Body of pancreas (tissue), 4 donors: ENCODE measurements at places on chromosomes 1 and 21. TPM values are rescaled to one million over a fixed set of nuclear protein-coding genes. Genes with fewer than 3 reads are reported as not detected.

- no peak overlapping the region for H3K27ac ChIP-seq
- no peak overlapping the region for H3K4me3 ChIP-seq
- no peaks in the 10 kb centered on the region for H3K36me3 ChIP-seq
- DNase-seq = no peak
Measured at GRCh38 chr1:25369241-25369640, 31.1 kb downstream of the TMEM50A start.

- DNase-seq = no peak
- H3K4me1 ChIP-seq = peaks cover 8% of the 10 kb centered on the region
- no peak overlapping the region for H3K4me3 ChIP-seq
- no peaks in the 10 kb centered on the region for H3K36me3 ChIP-seq
Measured at GRCh38 chr21:25903607-25904006, 168.8 kb downstream of the GABPA start.

DNA sequence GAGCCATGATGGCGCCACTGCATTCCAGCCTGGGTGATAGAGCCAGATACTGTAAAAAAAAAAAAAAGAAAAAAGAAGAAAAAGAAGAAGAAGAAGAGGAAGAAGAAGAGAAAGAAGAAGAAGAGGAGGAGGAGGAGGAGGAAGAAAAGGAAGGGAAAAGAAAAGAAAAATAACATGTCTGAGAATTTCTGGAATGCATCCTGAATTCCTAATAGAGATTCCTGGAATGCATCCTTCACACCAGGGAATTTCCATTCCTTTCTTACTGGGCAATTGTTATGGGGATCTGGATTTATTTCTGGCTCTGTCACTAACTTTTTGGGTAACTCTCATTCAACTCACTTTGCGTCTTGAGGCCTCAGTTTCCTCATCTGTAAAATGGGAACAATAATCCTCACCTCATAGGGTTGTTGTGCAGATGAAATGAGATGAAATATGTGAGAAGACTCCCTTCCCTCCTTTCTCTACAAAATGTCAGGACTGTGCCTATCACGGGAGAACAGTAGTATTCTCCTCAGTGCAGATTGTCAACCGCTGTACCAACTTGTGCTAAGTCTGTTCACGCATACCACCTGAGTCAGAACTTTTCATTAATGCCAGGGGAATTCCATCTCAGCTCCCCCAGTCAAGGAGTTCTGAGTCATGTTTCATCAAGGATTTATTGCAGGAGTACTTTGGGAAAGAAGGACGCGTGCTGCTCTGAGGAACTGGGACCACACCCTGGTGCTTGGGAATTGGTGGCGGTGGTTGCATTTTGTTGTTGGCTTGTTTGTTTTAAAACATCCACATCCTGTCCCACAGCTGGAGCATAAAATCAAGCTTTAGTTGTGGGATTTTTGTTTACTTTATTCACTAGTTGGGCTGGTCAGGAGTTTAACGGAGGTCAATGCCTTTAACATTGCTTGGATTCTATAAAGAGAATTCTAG lies 42.4 kb upstream of the ROR1 start:
- DNase-seq = no peak
- H3K27ac ChIP-seq = no peak overlapping the region
- H3K4me3 ChIP-seq = no peak overlapping the region
- H3K36me3 ChIP-seq = no peaks in the 10 kb centered on the region
- no peaks in the 10 kb centered on the region for H3K27me3 ChIP-seq
- H3K4me1 ChIP-seq = no peaks in the 10 kb centered on the region

DNA sequence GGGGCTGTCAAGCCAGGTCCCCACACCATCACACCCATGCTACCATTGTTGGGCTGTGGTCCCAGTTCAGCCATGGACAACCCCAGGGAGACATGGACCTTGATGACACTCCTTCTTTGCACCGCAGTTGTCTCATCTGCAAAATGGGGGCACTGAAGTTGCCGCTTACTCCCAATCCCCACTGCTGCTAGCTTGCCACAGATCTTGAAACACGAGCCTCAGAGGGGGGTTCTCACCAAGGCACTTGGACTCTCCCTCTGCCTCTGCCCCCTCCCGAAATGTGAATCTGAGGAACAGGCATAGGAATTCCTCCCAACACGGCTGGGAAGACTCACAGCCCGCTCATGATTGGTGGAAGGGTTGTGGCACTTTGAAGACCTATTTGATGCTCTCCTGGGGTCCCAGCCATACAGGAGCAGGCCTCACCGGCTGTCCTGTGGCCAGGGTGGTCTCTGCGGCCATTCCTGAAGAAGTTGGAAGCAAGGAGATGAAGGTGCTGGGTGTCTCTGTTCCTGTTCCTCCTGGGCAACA lies 31.1 kb downstream of the RUNX3 start:
- no peak for DNase-seq
- peaks cover 4% of the 10 kb centered on the region for H3K27me3 ChIP-seq
- no peaks in the 10 kb centered on the region for H3K4me1 ChIP-seq
- no peak overlapping the region for H3K27ac ChIP-seq
- H3K4me3 ChIP-seq = no peak overlapping the region

GJA4 gene
- total RNA-seq = 20.8 TPM

FABP3 gene
- total RNA-seq = not detected
